AG04450 (cell line): ENCODE measurements at places on chromosomes 6 and 20. TPM values are rescaled to one million over a fixed set of nuclear protein-coding genes. Genes with fewer than 3 reads are reported as not detected.

The RNF182 gene
- polyA plus RNA-seq = 11.9 and 12.4 TPM in 2 replicates

- DNase-seq = no peak
Observed at GRCh38 chr6:12283904-12284303, 6.3 kb upstream of the EDN1 start.

DNA sequence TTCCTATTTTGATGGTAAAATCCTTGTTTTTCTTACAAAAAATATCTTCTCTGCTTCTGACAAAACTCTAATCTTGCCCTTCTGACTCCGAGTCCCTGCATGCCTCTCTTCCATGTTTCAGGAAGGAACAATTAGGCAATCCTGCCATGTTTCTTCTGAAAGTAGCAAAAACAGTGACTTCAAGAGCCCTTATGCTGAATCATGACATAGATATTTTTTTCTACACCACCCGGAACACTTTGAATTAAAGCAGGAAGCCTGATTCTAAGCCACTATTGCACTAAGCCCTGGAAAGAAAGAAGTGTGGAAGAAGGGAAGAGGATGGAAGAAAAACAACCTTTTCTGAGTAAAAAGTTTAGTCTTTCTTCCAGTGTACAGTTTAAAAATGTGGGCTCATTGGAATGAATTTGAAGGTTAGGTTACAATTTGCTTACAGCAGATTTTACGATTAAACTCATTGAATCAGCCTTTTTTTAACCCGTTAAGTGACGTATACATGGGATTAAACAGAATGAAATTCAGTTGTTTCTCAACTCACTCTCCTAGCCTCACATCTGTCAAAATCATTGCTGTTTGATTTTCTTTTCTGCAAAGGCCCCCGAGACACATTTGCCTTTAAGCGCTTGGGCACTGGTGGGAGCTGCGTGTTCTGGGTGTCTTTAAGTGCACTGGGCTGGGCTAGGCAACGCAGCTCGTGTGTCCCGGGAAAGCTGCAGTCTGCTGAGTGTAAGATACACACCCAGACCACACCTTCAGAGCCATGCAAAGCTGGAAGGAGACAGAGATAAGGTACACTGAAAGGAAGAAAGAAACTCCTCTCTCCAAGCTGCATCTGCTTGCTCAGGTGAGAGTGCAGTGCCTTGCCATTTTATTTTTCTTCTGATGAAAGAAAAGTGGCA lies 159.4 kb upstream of the CITED2 start:
- peak; percentile 37 for DNase-seq

- peak; percentile 86 for DNase-seq
Observed at GRCh38 chr6:32970413-32971241, 2.2 kb downstream of the BRD2 start.

GRCh38 chr20:25058847-25059810 lies 1.2 kb upstream of the ACSS1 start:
- DNase-seq = no peak

DNA sequence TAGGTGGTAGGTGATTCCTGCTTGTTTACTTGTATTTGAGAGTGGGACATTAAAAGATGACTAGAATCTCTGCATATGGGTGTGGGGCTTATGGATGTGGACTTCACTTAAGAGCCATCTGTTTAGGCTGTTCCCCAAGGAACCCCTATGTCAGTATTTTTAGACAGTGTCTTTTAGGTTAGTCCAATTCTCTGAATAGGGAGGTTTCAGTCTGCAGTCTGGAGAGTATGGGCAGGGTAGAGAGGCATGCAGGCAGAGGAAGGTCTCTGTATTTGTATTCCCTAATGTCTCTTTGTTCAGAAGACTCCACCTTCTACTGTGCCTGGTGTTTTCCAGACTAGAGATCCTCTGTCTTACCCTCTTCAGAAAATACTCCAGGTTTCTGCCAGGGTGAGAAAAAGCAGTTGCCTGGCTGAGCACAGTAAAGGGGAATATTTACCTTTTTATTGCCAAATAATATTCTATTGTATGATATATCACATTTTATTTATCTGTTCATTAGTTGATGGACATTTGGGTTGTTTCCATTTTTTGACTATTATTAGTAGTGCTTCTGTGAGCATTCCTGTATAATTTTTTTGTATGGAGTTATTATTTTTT lies 19.1 kb downstream of the SLX4IP start:
- DNase-seq = no peak

DNA sequence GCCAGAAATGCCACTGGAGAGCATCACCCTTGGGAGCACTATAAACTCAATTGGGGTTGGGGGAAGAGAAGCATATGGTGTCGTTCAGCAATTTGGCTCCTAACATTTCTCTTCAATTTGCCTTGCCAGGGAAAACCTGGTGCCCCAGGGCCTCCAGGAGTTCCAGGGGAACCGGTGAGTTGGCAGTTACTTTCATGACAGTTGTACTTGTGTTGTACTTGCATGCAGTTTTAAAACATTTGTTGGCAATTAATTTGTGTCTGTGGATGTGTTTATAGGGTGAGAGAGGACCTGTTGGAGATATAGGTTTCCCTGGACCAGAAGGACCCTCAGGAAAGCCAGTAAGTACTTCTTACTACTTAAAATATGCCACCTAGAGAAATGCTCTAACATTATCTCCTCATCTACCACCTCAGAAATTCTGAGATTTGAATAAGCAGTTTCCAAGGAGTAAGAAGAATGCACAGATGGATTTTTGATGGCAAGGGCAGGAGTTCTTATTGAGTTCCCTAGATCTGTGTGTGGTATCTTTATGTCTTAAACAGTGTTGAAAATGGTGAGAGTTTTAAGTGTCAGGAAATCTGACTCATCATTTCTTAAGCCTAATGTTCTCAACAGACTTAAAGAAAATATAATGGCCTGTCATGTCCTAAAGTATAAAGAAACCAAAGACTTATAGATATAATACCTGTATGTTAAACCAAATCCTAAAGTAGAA lies 122.5 kb downstream of the COL9A1 start:
- no peak for DNase-seq

GRCh38 chr20:34269996-34270627 lies 28.9 kb downstream of the ASIP start:
- no peak for DNase-seq

GRCh38 chr6:117933471-117933870 lies 26.4 kb downstream of the SLC35F1 start:
- no peak for DNase-seq

DNA sequence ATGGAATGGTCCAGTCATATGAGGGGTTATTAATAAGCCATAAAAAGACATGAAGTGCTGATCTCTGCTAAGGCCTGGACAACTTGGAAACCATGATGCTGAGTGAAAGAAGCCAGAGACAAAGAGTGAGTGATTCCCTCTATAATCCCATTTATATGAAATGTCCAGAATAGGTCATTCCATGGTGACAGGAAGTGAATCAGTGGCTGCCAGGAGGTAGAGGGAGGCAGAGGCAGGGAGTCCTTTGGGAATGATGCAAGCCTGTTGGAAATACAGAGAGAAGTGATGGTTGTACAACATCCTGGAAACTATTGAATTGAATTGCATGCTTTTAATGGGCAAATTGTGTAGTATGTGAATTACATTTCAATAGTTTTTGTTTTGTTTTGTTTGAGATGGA lies 26.4 kb downstream of the ANKRD60 start:
- no peak for DNase-seq
